ENCODE measurements at places on chromosomes 16 and 17.

DNA sequence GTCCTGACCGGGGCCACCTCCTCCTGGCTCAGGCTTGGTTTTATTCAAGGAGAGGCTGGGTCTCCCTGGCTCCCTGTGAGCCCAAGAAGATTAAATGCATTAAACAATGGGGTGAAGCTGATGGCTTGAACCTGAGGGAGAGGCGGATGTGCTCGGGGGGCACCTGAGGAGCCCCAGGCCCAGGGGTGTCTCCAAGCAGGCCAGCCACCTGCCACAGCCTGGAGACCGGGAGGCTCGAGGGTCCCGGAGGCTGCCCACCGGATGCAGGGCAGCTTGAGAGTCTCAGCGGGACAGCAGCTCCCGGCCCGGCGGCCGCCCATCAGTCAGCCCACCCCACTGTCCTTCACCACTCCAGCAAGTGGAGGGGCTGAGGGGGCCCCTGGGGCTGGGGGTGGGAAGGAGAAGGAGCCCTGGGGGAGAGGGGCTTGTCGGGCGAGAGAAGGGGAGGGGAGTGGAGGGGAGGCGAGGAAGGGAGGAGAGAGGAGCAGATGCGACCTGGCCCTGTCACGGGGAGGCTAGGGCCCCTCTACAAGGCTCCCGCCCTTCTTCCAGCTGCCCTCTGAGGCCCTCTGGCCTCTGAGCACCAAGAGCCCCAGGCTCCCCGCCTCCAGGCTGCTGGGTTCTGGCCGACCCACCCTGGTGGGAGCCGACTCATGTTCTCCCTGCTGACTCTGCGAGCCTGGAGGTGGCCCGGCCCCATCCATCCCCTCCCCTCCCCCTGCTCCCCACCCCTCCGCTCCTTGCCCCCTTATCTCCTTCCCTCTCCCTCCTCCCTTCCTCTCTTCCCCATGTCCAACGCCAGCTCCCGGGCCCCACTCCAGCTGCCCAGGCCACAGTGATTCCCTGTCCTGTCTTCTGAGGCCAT is 13.2 kb downstream of the CD7 start:
- DNase-seq, result no peak

DNA sequence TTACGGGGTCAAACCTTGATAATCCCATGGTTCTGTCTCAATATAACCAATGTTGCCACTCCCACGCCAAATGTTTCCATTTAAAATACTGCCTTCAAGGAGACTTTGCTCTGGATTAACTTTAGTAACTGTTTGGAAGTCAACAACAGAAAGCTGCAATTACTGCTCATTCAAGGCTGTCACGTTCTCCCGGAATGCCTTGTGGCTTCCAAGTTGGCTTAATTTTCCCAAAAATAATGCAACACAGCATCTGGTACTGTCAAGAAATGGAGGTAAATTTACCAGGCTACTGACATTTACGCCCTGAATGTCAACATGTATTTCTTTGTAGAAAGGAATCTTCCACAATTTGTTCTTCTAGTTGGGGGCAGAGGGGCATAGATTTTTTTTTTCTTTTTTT is 38.2 kb downstream of the GPRC5B start:
- no peak for DNase-seq

- no peak for DNase-seq
Observed at GRCh38 chr17:8041249-8041928, 2.5 kb downstream of the ALOX15B start.

GRCh38 chr17:56676810-56677209 is 83.3 kb downstream of the NOG start:
- no peak for DNase-seq

GRCh38 chr17:3529817-3530741 is 27.5 kb downstream of the TRPV3 start:
- no peak for DNase-seq

DNA sequence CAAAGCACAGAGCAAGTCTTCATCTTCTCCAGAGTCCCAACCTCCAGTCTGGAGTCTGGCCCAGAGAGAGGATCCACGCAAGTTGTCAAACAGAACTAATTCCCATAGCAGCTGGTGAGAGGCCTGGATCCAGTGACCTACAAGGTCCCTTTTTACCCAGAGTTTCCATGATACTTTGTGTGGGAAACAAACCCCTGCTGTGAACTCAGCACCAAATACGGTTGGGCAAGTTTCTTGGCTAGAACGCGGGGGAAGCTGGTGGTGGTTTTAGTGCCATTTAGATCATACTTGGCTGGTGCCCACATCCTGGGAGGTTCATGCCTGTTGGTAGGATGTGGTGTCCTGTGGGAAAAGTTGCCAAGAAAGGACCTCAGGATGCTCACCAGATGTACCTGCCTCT is 18.1 kb downstream of the TMC7 start:
- DNase-seq, result no peak

DNA sequence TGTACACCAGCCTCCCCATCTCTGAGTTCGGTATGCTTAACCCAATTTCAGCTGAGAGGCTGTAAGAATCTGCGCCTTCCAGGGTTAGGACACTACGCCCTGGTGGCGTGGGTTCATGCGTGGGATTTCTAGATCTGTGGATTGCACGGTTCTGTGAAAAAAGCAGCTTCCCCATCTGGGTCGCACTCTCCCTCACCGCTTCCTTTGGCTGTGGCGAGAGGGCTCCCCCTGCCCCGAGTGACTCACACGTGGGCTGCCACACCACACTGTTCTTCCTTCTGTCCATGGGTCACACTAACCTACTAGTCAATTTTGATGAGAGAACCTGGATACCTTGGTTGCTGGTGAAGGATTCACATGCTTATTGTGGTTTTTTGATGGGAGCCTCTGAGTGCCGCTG is 256.0 kb upstream of the MAF start:
- DNase-seq, result no peak

DNA sequence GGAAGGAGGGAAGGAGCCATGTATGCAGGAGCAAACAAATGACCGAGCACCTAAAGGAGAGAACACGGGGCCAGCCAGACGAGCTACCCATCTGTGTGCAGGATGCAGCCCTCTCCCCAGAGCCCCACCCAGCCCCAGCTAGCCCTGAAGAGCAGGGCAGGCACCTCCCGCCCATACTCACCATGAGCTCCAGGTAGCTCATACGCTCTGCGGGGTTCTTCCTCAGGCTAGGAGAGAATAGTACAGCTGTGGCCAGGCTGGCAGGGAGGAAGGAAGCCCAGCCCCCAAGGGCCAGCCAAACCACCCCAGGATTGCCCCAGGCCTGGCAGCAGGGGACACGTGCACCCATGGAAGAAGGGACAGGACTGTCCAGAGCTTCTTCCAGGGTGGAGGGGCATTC is 81.9 kb downstream of the KCNJ18 start:
- no peak for DNase-seq

DNA sequence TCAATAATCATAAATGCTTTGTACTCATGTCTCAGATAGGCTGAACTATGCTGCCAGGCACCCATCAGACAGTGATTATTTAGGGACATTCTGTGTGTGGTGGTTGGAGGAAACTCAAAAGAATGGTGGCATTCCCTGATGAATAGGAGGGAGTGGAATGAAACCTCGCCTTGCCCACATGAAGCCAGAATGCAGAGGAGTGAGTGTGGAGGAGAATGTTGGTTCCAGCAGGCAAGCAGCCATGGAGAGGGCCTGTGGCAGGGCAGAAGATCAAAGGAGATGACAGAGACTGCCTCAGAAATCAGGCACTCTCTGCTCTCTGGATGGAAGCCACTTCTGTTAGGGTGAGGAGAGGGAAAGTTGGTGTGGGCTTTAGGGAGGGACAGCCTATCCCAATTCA is 22.5 kb downstream of the KCTD19 start:
- no peak for DNase-seq

DNA sequence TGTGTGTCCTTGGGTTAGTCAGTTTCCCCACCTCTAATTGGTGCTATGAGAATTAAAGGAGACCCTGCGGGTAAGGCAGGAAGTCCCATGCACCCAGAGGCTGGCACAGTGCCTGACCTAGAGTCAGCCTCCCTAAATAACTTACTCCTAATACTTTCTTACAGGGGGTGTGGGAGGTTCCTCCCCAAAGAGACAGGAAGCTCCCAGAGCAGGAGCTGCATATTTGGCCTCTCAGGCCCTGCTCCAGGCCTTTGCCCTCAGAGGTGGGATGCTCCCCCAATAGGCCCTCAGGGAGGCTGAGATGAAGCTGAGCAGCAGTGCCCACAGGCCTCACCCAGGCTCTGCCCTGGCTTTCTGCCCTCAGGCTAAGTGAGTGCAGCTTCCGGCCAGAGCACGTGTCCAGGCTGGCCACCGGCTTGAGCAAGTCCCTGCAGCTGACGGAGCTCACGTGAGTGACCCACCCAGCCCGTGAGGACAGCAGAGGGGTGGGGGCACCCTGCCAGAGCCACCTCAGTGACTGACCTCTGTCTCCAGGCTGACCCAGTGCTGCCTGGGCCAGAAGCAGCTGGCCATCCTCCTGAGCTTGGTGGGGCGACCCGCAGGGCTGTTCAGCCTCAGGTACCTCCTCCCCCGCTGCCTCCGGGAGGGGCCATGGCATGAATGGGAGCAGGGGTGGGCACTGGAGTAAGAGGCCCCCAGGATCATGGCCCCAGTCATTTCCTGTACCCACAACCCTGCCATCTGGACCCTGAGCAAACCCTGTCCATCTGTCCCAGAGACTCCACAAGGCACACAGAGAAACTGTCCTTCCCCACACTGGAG is 31.1 kb upstream of the CPNE2 start:
- no peak for DNase-seq

DNA sequence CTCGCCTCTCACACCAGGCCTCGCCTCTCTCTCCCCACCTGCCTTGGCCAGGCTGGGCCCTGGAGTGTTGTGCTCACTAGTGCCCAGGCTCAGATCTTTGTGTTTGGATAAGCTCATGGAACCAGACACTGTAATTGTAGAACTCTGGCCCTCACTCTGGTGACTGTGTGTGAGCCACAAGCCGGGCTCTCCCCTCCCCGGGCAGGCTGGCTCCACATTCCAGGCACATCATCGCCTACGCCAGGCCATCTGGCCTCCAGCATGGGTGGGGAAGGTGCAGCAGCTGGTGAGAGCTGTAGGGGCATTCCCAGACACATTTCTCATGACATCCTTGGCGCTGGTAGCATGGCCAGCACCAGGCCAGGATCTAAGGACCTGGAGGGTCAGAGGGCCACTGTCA is 202.3 kb downstream of the RAB11FIP4 start:
- no peak for DNase-seq

GRCh38 chr16:53085931-53086421 is 31.2 kb downstream of the CHD9 start:
- no peak for DNase-seq

- no peak for DNase-seq
Observed at GRCh38 chr16:29763326-29763725, 14.7 kb upstream of the ZG16 start.

DNA sequence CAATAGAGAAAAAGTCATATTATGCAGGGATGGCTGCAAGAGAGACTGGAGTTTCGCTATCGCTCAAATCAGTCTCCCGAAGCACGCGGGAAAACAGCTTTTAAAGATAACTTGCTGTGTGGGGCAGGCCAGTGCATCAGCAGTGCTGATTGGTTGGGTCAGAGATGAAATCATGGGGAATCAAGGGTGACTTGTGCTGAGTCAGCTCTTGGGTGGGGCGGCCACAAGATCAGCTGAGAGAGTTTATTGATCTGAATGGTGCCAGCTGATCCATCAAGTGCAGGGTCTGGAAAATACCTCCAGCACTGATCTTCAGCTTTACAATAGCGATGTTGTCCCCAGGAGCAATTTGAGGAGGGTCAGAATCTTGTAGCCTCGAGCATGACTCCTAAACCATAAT is 430.5 kb downstream of the RBFOX1 start:
- no peak for DNase-seq

GRCh38 chr17:56011406-56012131 is 141.7 kb upstream of the ANKFN1 start:
- no peak for DNase-seq

- no peak for DNase-seq
Observed at GRCh38 chr16:84768061-84768807, 51.6 kb upstream of the CRISPLD2 start.

DNA sequence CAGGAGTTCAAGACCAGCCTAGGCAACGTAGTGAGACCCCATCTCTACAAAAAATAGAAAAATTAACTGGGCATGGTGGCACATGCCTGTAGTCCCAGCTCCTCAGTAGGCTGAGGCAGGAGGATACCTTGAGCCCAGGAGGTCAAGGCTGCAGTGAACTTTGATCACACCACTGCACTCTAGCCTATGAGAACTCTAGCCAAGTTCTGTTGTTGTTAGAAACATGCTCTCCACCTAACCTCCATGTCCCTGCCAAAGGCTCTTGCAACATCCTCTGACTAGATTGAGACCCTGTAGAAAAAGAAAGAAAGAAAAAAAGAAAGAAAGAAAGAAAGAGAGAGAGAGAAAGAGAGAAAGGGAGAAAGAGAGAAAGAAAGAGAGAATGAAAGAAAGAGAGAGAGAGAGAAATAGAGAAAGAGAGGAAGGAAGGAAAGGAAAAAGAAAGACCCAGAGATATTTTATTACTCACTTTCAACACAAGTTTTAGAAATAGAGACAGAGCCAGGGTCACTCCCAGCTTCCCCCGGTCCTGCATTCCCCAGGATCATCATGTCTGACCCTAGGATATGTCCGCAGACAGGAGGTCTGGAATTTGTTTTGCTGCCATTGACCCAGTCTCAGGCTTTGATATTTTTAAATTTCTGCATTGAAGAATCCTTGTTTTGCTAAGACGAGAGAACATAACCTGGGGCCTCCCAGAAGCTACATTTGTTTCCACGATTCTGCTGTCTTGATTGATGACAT is 376.5 kb upstream of the CDH5 start:
- DNase-seq, result no peak

DNA sequence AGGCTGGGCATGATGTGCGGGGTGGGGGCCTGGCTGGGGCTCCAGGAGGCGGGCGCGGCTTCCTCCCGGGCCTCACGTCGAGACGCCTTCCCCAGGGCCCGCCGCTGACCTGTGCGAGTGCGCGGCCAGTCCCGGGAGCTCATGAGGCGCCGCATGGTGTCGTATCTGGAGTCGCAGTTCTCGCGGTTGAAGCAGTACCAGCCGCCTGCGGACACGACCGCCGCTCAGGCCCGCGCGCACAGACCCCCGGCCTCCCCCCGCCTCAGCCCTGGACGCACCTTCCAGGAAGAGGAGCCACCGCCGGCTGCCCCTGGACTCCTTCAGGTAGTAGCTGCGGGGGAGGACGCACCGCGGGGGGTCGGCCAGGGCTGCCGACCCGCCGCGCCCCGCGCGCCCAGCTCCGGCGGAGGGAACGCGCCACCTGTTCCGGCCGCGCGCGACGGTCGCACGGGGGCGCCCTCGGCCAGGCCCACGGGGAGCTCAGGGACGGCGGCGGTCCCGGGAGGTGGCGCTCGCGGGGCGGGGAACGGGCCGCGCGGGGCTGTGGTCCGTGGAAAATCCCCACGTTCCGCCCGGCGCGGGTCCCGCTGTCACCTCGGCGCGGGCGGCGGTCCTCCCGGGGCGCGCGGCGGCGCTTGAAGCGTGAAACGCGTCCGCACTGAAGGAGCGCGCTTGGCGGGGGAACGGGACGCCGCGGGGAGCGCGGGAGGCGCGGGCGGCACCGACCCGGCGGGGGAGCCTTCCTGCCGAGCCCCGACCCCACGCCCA is 1.4 kb downstream of the NOTUM start:
- DNase-seq, result peak; percentile 78

GRCh38 chr17:9342225-9342624 is 233.4 kb downstream of the STX8 start:
- DNase-seq, result no peak

GRCh38 chr17:54982399-54982798 is 13.8 kb downstream of the STXBP4 start:
- DNase-seq, result no peak
